ENCODE measurements at places on chromosomes 6 and 20.

DNA sequence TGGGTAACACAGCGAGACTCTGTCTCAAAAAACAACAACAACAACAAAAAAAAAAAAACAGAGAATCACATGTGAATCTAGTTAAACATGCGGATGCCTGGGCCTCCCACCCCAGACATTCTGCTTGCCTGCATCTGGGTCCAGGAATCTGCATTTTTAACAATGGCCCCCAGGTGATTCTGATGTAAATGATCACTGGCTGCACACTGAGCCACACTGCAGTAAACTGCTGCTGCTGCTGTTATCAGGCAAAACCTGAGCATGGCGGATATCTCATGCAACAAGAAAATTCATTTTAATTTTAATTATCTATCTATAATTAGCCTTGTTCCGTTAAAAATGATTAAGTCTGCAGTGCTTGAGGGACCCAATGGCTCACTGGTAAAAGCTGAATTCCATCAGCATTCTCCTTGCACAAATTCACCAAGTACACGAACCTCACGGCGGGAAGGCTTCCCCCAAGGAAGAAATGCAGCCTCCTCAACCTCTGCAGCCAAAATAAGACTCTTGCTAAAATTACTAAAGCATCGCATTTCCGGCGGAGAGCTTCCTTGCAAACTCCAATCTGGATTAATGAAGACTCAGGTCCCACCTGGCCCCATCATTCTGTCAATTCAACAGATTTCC, 81.6 kb upstream of the SNX9 start:
- no peak for DNase-seq

DNA sequence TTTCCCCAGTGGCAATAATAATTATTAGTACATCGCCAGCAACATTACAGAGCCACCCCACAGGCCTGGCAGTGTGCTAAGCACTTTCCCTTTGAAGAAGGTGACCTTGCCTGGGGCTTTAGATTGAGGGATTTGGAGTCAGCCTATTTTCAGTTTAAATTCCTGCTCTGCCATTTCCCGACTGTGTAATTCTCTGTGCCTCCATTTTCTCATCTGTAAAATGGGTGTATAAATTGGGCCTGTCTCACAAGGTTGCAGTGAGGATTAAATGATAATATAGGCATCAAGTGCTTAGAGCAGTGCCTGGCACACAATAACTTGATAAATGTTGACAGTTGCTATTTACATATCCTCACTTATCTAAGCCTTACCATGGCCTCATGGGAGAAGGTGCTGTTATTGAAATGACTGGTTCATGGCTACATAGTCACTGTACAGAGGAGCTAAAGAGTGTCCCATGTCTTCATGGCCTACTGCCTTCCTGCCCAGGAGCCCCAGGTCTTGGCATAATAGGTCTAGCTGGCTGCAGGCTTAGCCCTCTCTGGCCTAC, 5.1 kb upstream of the SCRT2 start:
- DNase-seq = no peak

GRCh38 chr6:30990422-30991086, 7.0 kb downstream of the MUC21 start:
- peak; percentile 26 for DNase-seq

DNA sequence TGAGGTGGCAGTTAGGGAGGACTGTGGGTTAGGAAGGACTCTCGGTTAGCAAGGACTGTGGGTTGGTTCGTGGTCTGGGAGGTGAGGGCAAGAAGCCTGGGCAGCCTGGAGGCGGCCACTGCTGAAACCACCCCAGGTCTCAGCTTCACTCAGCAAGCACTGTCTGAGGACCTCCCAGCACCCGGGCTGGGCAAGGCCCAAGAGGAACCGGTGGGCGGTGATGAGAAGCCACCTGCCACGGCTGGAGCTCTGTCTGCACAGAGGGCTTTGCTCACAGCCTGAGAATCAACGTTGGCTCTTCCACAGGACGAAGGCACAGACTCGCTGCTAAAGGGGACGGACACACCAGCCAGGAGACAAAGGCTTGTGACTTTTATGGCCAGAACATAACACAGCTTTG, 69.3 kb downstream of the DACT2 start:
- DNase-seq = no peak

DNA sequence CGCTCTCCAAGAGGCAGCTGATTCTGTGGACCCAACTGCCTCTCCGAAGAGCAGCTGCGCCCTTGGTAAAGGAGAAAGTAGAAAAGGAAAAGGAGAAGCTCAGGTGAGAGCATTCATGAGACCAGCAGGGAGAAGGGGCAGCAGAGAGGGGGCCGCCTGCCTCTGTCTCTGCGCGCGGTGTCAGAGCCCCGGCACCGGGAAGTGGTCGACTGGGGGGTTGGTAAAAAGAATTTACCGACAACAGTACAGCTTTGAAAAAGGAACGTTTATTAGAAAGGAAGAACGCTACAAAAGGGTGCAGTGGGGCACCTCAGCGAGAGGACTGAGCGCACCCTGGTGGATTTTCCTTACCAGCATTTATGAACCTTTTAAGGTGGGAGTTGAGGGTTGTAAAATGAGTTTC, 61.9 kb downstream of the GPR6 start:
- peak; percentile 60 for DNase-seq

DNA sequence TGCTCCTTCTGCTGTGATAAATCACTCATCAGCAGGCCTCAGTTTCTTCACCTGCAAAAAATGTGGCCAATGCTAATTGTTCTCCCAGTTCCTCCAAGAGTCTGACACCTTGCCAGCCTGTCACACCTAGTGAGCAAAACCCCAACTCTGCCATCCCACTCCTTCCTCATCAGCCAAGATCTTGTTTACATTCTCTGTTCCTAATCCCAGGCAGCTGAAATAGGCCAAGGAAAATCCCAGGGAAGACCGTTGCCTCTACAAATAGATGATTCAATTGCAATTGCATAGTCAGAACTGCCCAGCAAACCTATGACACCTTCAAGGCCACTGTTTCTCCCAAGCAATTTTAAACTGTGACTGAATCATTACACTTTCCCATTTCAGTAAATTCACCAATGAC, 78.7 kb downstream of the GMDS start:
- DNase-seq = no peak

GRCh38 chr20:46009816-46010215, 1.1 kb downstream of the MMP9 start:
- no peak for DNase-seq

- DNase-seq = peak; percentile 54
Measured at GRCh38 chr6:144284783-144285547, at the start of gene UTRN. TSS of gene UTRN (plus strand) at chr6:144285335. CDS start at chr6:144291829, 6,494 bp downstream.

DNA sequence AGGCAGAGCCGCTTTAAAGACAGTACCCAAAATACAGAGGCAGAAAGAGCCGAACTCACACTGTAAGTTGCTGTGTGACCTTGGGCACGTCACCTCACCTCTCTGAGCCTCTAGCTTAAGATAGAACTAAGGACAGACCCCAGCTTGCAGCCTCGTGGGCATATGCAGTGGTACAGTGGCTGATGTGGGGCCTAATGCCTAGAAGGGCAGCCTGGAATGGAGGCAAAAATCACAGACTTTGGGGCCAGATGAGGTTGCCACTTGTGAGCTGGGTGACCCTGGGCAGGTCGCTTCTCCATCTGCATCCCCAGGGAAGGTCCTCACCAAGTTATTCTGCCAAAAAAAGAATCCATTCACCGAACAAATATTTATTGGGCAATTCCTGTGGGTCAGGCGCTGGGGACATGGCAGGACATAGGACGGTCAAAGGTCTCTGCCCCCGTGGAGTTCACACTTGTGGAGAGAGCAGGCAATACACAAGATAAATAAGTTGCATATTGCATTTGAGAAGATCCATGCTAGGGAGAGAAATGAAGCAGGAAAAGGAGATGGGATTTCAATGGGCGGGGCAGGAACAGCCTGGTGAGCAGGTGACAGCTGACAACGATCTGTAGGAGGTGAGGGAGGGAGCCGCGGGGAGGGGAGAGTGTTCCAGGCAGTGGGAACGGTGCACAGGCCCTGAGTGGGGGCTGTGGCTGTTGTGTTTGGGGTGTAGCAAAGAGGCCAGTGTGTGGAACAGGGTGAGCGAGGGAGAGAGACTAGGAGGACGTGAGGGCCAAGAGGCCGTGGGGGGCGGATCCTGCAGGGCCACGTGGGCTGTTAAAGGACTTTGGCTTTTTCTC, 115.2 kb downstream of the CEBPB start:
- DNase-seq = no peak

DNA sequence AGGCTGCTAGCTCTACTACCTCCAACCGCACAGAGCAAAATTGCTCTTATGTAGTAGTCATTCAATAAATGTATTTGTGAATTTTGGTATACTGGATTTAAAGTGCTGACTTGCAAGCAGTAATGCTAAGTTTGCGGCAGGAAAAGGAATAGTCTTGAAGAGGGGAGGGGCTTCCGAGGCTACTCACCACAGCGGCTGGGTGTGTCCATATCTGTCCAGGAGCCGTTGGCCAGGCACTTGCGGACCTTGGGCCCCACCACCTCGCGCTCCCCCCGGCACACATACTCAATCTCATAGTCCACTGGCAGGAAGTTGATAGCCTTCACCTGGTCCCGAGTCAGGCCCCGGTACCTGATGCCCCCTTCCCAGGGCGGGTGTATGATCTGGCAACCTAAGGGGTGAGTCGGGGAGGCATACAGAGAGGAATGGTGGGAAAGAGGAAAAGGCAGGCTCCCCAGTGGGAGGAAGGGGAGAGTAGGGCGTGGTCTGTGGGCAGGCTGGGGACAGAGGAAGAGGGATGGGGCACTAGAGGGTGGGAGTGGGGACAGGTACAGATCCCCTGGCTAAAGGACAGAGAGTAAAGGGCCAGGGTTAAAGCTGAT, 1.7 kb downstream of the GABBR1 start:
- DNase-seq = no peak

DNA sequence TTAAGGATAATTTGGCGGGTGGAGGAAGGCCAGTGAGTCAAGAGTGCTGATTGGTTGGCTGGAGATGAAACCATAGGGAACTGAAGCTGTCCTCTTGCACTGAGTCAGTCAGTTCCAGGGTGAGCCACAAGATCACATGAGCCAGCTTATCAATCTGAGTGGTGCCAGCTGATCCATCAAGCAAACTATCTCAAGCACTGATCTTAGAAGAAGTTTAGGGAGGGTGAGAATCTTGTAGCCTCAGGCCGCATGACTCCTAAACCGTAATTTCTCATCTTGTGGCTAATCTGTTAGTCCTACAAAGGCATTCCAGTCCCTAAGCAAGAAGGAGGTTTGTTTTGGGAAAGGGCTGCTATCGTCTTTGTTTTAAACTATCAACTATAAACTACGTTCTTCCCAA, 954.3 kb downstream of the KIF16B start:
- DNase-seq = no peak

- no peak for DNase-seq
Measured at GRCh38 chr6:13513626-13514502, 26.5 kb upstream of the GFOD1 start.

DNA sequence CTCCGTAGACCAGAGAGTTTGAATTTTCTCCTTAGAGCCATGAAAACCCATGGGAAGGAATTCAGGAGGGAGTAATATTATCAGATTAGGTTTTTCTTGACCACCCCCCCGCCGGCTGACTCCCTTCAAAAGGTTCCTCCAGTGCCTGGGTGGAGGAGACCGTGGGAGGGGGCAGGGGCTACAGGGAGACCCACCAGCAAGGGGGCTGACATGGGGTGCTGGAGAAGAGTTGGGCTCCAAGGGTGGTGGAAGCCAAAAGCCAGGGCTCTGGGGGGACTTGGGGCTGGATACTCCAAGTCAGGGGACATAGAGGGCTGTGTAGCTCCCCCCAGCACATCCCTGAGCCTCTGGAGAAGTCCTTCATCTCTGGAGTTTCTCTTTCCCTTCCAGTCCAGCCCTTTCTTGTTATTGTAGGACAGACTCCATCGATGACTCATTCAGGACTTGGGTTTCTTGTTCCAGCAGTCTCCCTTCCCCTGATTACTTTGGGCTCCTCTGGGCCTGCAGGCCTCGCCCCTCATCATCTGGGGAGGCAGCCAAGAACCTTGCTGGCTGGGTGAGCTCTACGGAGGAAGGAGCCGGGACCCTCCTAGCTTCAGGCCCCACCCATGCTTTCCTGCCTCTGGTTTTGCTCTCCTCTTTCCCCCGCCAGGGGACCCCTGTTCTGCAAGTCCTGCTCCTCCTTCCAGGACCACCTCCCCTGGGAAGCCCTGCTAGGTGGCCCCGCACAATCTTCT, 10.5 kb upstream of the KIAA1755 start:
- DNase-seq = no peak

DNA sequence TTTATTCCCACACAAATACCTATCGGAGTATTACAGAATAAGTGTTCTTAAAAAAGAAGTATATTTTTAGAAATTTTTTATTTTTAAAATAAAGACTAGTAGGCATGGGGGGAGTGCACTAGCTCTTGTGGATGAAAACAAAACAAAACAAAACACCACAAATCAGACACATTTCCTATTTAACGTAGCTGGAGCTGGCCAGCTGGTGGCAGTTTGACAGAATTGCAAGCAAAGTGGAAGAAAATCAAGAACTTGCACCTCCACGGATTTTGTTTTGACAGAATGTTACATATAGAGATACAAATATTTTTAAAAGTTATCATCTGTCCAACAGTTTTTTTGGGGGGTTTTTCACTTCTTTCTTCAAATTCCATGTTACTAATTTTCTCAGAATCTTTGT, 63.6 kb upstream of the SNRPB2 start:
- no peak for DNase-seq

GRCh38 chr6:878179-878578, 185.2 kb upstream of the EXOC2 start:
- no peak for DNase-seq

GRCh38 chr6:73923905-73924485, 228.0 kb downstream of the CD109 start:
- DNase-seq = no peak

DNA sequence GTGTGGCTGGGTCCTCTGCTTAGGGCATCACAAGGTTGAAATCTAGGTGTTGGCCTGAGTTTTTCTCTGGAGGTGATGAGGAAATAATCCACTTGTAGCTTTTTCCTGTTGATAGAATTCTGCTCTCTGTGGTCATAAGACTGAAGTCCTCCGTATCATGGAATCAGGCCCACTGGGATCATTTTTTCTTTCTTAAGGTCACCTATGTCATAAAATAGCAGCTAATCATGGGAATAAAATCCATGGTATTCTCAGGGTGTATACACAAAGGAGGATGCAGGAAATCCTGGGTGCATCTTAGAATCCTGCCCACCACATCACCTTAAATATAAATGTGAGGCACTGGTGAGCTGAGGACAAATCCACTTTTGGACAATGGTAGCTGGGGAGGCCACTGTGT, 72.7 kb downstream of the PRDM1 start:
- DNase-seq = no peak

DNA sequence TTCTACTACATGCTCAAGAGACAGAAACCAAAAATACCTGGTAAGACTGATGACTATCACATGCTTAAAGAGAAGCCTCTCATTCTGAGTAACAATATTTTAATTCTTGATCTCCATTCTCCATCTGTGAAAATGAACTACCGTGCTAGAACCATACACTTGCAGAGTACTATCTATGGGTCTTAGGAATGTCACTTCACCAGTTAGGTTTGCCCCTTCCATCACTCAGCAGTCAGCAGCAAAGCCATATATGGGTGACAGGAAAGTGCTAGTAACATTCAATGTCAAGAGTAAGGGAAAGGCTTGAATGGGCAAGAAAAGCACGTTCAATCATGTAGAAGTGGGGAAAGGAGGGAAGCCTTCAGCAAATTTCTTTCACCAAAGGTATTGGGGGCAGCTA, 2.3 kb downstream of the DNAAF9 start:
- DNase-seq = no peak

GRCh38 chr20:56897318-56897957, 268.3 kb downstream of the TFAP2C start:
- DNase-seq = no peak
